IMR-90 (cell line): ENCODE measurements at places on chromosomes 13 and 19.

- DNase-seq = no peak
Measured at GRCh38 chr19:41384351-41384750, 8.0 kb downstream of the TMEM91 start.

DNA sequence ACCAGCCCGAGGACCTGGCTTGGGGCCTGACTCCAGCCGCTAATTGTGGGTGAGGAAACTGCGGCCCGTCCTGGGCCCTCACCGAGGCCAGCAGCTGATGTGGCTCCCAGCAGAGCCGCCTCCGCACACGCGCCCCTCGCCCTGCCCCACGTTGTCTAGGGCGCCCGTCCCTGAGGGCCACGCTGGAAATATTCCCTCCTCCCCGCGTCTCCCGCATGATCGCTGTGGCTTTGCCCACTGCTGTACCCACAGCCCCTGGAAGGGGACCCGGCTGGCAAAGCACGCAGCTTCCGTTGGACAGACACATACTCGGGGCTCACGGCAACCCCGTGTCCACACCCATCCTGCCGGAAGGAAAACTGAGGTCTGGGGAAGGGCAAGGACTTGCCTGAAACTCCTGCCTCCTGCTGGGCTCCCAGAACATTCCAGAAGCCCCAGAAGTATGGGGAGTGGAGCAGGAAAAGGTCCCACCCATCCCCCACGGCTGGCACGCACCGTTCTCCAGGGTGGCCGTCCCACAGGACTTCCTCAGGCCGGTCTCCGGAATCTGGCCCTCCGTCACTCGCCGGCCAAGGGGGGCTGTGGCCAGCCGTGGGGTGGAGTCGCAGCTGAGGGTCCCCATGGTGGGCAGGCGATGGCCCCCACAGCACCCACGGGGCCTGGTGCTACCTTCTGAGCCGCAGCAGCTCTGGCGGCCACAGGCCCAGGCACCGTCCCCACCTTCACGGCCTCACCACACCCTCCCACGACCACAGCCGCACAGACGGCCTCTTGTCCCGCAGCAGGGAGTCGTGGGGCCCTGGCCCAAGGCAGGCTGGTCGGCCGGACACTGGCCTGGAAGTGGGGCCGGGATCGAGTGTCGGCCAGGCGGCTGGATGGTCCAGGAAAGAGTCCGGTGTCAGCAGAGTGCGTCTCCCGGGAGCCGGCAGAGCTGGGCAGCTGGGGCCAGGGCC lies 13.6 kb upstream of the SHC2 start:
- DNase-seq = no peak

DNA sequence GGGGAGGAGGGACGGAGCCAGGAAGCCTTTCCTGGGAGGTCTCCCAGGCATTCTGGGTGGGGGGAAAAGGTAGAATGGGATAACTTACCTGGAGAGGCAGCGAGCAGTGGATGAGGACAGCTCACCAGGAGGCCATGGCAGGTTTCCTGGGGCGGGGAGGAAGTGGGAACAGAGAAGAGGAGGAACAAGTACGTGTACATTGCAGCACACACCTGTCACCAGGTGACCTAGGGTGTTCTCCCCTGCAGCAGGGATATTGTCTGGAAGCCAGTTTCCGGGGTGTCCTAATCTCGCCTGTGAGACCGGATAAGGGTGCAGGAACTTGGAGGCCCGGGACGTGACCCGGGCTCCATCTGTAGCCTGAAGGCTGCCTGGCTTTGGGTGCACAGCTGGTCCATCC lies at the start of gene FUT3:
Gene FUT3 (minus strand): TSS at position 148 of the 400 bp plus-strand sequence.
- no peak for DNase-seq

DNA sequence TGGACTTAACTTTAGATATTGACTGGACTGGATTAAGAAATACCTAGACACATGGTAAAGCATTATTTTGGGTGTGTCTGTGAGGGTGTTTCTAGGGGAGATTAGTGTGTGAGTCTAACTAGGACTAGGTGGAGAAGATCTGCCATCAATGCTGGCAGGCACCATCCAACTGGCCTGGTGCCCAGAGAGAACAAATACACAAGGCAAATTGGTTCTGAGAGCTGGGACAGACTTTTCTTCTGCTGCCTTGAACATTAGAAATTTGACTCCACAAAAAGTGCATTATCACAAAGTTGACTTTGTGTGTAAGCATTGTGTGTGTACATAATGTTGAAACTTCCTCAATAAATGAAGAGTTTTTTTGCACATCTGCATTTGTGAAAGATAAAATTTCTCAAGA lies 522.1 kb downstream of the SUCLA2 start:
- DNase-seq = no peak

DNA sequence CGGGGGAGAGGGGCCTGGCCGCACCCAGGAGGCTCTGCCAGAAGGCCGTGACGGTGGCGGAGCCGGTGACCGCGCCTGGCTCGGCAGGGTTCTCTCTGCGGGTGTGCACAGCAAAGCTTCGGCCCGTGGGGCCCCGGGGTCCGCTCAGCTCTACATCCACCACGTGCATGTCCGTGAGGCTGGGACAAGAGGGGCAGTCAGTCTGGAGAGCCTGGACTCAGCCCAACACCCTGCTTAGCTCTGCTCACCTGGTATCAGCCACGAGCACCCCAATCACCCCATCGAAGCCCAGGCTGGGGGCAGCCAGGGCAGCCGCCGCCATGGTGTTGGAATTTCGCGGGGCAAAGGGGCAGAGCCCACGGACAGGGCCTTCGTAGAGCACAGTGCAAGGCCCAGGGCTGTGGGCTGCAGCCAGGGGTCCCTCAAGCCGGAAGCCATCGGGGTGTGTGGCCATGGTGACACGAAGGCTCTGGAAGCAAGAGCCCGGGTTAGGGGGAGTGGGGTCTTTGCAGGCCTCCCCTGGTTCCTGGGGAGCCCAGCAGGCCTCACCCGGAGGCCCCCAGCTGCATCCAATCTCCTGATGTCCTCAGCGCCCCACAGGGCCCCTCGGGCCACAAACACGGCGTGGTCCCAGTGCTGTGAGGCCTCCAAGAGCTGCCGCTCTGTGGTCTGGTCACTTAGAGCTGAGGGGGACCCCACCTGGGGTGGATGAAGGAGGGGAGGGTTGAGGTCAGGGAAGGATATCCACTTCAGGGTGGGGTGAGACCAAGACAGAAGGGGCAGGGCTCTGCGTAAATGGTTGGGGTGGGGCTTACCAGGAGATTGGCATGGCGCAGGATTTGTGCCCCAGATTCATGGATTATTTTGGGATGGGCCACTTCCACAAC lies 1.4 kb downstream of the ASPDH start:
- DNase-seq = no peak

DNA sequence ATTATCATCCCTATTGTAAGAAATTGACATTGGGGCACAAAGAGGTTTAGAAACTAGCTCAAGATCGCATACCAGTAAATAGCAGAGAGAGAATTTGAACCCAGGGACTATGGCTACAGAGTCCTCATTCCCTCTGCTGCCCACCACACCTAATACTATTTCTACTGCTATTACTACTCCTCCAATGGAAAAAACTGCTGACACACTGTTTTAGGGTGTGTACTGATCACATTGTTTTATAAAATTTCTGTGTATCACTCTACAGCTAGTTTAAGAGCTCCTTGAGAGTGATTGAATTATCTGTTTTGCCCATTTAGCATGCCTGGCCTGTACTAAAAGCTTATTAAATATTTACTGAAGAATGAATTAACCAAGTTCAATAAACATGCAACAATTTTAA lies 552.4 kb downstream of the GPC5 start:
- no peak for DNase-seq

DNA sequence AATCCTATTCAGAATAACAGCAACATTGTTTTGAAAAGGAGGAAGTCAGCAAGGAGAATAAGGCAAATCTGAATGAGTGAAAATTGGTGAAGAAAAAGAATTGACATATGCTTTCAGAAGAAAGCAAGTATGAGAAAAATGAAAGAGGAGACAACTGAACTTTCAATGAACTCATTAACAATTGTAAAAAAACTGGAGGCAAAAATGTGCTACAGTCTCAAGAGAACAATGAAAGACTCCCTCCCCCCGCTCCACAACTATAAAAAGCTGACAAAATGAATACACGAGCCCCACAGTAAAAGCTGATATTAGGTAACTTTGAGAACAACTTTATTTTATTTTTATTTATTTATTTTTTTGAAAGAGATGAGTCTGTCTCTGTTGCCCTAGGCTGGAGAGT lies 373.1 kb downstream of the DIAPH3 start:
- peak; percentile 11 for DNase-seq

DNA sequence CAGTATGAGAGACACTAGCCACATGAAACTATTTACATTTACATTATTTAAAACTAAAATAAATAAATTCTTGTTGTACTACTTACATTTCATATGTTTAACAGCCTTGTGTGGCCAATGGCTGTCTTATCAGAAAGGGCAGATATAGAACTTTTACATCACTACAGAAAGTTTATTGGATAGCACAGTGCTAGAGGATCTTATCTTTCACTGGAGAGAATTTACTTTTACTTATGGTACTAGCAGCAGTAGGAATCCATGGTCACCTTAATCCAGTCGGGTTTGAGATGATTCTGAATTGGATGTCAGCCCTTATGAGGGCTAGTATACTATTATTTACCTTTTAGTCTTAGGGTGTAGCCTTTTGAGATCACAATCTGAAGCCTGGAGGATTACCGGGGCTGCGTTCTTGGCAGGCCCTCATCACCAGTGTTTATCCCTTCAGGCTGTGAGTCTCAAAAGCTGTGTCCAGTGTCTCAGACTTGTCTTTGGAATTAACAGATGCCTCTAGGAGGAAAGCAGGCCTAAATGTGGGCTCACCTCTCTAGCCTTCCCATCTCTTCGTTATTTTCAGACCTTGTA lies 21.7 kb downstream of the IFT88 start:
- DNase-seq = no peak

GRCh38 chr19:14113762-14114414 lies 3.7 kb downstream of the PRKACA start:
- DNase-seq = no peak

- DNase-seq = no peak
Measured at GRCh38 chr19:18629166-18630088, 7.4 kb upstream of the KLHL26 start.

GRCh38 chr13:30156270-30156669 lies 151.1 kb downstream of the KATNAL1 start:
- peak; percentile 33 for DNase-seq

DNA sequence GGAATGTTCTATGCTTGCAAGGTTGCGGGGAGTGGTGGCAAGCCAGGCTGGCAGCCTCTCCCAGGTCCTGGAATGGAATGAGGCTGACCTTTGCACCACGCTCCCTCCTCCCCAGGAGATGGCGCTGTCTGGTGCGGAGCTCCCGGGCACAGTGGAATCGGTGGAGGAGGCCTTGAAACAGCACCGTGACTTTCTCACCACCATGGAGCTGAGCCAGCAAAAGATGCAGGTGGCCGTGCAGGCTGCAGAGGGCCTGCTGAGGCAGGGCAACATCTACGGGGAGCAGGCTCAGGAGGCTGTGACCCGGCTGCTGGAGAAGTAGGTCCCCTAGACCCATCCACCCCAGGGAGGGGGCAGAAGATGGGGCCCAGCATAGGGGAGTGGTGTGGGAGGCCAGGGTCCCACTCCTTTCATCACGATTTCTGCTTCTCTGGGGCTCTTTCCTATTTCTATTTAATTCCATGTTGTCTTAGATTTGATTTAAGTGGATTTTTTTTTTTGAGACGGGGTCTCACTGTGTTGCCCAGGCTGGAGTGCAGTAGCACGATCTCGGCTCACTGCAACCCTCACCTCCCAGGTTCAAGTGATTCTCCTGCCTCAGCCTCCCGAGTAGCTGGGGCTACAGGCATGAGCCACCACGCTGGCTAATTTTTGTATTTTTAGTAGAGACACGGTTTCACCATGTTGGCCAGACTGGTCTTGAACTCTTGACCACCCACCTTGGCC lies 53.2 kb upstream of the SHKBP1 start:
- peak; percentile 44 for DNase-seq
